Ascending aorta (tissue), 2 donors: ENCODE measurements at places on chromosomes 12 and 14.

GRCh38 chr12:401235-402028 lies at the start of gene CCDC77:
Gene CCDC77 (plus strand): TSS chr12:401644. CDS start chr12:409384, 7,740 bp downstream.
- peak within 1 kb of the TSS; percentile 64 for H3K27ac ChIP-seq
- no peaks in the 10 kb centered on the region for H3K36me3 ChIP-seq
- DNase-seq = peak; percentile 65
- H3K4me3 ChIP-seq = peak within 1 kb of the TSS; percentile 77
- peaks cover 3% of the 10 kb centered on the region for H3K4me1 ChIP-seq

DNA sequence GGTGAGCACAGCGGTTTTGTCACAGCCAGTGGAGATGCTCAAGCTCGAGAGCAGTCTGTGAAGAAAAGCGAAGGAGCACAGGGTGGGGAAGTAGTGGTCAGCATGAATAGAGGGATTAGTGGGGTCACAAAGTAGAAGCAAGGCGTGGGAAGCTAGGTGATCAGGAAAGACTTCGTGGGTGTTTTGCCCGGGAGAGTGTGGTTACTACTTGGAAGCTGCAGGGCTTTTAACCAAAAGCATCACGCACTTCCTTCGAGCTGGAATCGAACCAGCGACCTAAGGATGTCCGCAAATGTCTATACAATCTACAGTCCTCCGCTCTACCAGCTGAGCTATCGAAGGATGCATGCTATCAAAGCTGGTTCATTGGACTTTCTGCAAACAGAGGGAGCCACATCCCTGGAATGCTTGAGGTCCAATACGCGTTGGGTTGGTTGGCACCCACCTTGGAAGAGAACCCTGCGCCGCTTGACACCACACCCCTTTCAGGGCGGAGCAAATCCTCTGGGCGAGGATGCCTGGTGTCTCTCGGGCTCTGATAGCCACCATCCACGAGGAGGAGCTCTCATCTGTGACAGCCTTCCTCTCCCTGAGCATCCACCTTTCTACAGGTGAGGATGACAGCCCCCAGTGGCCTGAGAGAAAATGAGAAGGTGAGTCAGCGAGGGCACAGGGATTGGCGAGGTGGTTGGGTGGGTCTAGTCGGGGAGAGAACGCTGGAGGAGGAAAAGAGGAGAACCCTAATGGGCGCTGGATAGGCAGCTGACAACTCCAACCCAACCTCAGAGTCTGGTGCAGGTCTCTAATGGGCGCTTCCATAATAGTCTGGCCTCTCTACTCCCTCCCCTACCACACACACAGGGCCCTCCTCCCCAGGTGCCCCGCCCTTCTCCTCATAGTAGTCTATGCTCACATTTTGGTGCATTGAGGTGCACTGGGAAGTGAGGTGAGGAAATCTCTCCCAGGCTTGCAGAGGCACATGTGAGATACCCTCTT lies 16.0 kb upstream of the OR6S1 start:
- no peak overlapping the region for H3K4me3 ChIP-seq
- no peak overlapping the region for H3K27ac ChIP-seq
- H3K4me1 ChIP-seq = no peaks in the 10 kb centered on the region
- no peaks in the 10 kb centered on the region for H3K36me3 ChIP-seq

GRCh38 chr12:107107381-107107780 lies 14.0 kb upstream of the CRY1 start:
- no peak overlapping the region for H3K27ac ChIP-seq
- no peaks in the 10 kb centered on the region for H3K27me3 ChIP-seq
- no peaks in the 10 kb centered on the region for H3K36me3 ChIP-seq
- H3K4me3 ChIP-seq = no peak overlapping the region

DNA sequence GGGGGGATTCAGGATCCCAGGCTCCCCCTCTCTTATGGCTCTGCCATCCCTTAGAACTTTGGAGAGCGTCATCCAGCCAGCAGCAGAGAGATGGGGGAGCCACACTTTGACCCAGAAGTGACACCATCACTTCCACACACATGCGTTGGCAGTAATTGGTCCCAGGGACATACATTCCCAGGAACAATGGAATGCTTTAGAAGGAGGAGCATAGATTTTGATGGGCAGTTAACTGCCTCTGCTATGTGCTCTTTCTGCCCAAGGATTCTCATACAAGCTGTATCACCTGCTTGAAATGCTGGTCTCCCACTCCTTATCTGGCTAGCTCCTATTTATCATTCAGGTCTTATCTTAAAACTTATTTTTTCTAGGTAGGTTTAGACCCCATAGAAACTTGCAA lies 109.0 kb upstream of the RPH3A start:
- no peak overlapping the region for H3K4me3 ChIP-seq
- H3K36me3 ChIP-seq = no peaks in the 10 kb centered on the region

DNA sequence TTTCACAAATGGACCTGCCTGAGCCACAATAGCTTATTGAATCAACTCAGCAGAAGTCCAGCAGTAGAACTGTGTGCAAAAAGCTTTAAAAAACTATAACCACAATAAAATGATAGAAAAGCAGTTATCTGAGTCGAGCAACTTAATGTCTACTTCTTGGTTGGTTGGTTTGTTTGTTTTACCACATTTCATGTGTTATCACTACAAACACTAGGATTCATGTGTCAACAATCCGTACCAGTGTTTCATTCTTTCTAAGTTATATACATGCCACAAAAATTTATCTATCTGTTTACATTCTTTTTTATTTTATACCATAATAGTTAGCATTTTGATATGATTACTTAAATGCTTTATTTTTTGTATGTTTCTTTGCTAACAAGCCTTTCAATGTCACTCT lies 339.0 kb downstream of the KCNH5 start:
- H3K4me1 ChIP-seq = no peaks in the 10 kb centered on the region
- no peak for DNase-seq
- H3K27me3 ChIP-seq = no peaks in the 10 kb centered on the region
- no peaks in the 10 kb centered on the region for H3K36me3 ChIP-seq
- H3K4me3 ChIP-seq = no peak overlapping the region

GRCh38 chr12:49482095-49483051 lies 56.5 kb upstream of the KCNH3 start:
- no peak for DNase-seq
- no peaks in the 10 kb centered on the region for H3K4me1 ChIP-seq
- H3K4me3 ChIP-seq = no peak overlapping the region

DNA sequence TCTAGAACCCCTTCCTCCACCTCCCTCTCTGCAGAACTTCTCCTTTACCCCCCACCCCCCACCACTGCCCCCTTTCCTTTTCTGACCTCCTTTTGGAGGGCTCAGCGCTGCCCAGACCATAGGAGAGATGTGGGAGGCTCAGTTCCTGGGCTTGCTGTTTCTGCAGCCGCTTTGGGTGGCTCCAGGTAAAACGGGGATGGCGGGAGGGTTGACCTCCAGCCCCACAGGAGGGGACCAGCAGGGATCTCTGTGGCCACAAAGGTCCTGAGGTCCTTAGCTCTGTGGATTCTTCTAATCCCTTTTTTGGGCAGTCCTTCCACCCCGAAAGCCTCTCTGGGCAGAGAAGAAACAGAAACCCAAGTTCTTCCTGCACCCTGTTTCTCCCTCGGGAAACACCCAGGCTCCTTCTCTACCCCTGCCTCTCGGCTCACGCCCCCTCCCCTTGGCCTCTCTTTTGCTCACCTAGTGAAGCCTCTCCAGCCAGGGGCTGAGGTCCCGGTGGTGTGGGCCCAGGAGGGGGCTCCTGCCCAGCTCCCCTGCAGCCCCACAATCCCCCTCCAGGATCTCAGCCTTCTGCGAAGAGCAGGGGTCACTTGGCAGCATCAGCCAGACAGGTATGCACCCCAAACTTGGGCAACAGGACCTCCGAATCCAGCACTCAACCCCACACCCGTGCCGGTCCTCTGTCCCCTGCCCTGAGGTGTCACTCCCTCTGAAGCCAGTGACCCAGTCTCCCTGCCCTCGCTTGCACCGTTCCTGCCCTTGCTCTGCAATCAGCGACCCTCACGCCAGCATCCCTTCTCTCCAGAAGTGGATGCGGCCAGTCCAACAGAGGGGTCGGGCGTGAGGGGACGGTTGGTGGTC lies 638 bp downstream of the LAG3 start:
- no peaks in the 10 kb centered on the region for H3K27me3 ChIP-seq
- H3K27ac ChIP-seq = no peak overlapping the region
- DNase-seq = no peak
- H3K4me1 ChIP-seq = peaks cover 4% of the 10 kb centered on the region
- peak overlapping the region; percentile 15 for H3K4me3 ChIP-seq
- peaks cover 18% of the 10 kb centered on the region for H3K36me3 ChIP-seq

DNA sequence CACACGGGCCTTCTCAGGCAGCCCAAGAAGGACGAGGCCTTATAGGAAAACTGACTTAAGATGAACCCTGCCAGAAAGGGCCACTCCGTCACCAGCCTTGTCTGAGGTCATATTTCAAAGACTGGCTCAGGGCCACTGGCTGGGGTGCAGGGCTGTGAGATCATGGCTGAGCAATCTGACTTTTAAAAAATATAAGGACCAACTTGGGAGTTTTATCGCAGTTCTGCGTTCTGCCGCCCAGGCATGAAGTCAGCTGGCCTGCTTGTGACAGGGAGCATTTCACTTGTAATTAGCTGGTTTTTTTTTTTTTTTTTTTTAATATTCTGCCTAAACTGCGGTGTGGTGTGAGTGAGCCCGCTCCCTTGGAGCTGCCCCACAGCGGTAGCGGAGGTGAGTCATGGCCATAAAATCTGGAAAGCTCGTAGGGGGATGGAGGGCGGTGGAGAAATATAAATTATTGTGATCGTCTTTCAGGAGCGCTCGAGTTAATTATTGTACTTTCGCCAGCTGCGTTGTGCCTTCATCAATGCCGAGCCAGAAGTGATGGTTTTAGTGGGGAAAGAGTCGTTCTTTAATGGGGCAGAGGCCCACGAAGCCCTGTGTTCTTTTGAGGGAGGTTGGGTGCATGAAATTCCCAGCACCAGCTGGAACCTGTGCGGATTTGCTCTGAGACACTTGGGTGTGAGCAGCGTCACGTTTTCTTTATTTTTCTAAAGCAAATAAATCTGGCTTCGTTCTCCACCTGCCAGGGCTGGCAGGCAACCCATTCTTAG lies 231.9 kb downstream of the C12orf75 start:
- peaks cover 10% of the 10 kb centered on the region for H3K4me1 ChIP-seq
- DNase-seq = peak; percentile 82
- peak overlapping the region; percentile 75 for H3K27ac ChIP-seq
- H3K27me3 ChIP-seq = no peaks in the 10 kb centered on the region
- peak overlapping the region; percentile 38 for H3K4me3 ChIP-seq

GRCh38 chr12:4148418-4149056 lies 125.0 kb upstream of the CCND2 start:
- no peak overlapping the region for H3K4me3 ChIP-seq
- DNase-seq = peak; percentile 67
- H3K36me3 ChIP-seq = no peaks in the 10 kb centered on the region
- H3K27me3 ChIP-seq = no peaks in the 10 kb centered on the region
- H3K4me1 ChIP-seq = no peaks in the 10 kb centered on the region
- no peak overlapping the region for H3K27ac ChIP-seq

GRCh38 chr12:68352067-68352466 lies 19.9 kb upstream of the MDM1 start:
- no peak overlapping the region for H3K27ac ChIP-seq
- no peaks in the 10 kb centered on the region for H3K27me3 ChIP-seq
- no peak overlapping the region for H3K4me3 ChIP-seq
- H3K4me1 ChIP-seq = no peaks in the 10 kb centered on the region

GRCh38 chr12:10654003-10654402 lies 19.8 kb downstream of the STYK1 start:
- H3K27me3 ChIP-seq = no peaks in the 10 kb centered on the region
- H3K4me3 ChIP-seq = no peak overlapping the region
- no peaks in the 10 kb centered on the region for H3K4me1 ChIP-seq
- no peaks in the 10 kb centered on the region for H3K36me3 ChIP-seq
- no peak overlapping the region for H3K27ac ChIP-seq
- DNase-seq = no peak

DNA sequence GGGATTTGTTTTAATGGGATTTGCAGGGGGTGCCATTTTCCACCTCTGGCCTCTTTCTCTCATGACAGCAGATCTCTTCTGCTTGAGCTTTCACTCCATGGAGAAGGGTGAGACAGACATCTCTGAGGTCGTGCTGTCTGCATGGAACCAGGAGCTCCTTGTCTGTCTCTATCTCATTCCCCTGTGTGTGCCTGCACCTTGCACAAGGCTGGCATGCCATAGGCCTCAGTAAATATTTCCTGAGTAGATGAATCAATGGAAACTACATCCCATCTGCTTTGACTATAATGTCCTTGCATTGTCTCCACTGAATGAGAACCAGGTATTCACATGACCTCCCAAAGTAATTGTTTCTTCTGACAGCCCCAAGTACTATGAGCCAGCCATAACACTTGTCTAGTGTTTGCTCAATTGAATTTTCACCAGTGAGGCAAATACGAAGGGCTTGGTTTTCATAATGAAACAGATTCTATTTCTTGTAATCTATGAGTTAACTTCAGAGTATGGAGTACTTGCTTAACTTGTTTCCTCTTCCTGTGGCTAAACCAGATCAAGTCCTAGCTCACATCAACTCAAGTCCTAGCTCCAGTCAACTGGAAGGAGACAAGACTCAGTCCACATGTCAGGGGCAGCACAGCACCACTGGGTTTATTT lies 32.3 kb downstream of the KCNK13 start:
- no peaks in the 10 kb centered on the region for H3K36me3 ChIP-seq
- H3K27ac ChIP-seq = no peak overlapping the region
- no peak overlapping the region for H3K4me3 ChIP-seq
- no peaks in the 10 kb centered on the region for H3K4me1 ChIP-seq
- H3K27me3 ChIP-seq = no peaks in the 10 kb centered on the region

GRCh38 chr12:124398578-124399227 lies 103.8 kb downstream of the RFLNA start:
- DNase-seq = peak; percentile 91
- H3K27ac ChIP-seq = peak overlapping the region; percentile 47
- no peak overlapping the region for H3K4me3 ChIP-seq

DNA sequence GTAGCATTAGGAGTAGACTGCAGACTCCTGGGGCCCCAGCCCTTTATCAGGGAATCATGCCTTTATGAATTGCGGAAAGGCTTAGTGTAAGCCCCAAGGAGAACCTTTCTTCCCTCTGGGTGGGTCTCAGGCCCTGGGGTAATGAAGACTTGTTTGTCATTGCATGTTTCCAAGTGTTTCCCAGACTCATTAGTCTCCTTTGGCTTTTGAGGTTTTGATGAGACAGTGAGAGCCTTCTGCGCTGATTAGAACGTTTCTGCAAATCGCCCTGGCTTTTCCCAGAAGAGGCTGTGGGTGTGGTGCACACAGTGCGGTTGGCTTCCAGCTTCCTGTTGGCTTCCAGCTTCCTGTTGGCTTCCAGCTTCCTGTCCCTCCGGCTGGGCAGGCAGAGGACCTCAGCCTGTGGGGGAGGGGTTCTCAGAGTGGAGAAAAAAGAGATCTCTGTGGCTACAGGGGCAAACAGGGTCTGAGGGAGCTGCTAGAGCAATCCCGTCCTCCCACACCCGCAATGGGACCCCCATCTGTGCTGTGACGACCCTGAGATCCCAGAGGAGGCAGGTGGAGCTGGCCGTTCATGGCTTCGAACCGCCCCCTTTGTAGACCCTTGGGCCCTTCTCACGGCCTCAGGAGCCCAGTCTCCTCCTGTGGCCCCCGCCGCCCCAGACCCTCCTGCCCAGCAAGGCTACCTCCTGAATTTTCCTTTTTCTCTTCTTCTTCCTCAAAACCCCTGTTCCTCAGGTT lies 42.1 kb downstream of the GPR68 start:
- peak overlapping the region; percentile 27 for H3K27ac ChIP-seq
- no peaks in the 10 kb centered on the region for H3K27me3 ChIP-seq
- no peaks in the 10 kb centered on the region for H3K4me1 ChIP-seq

- DNase-seq = peak; percentile 37
- no peak overlapping the region for H3K27ac ChIP-seq
- H3K36me3 ChIP-seq = no peaks in the 10 kb centered on the region
- no peaks in the 10 kb centered on the region for H3K27me3 ChIP-seq
- no peaks in the 10 kb centered on the region for H3K4me1 ChIP-seq
- no peak overlapping the region for H3K4me3 ChIP-seq
These were observed 14.1 kb upstream of the FAIM2 start for GRCh38 chr12:49917788-49918173.

GRCh38 chr14:23182372-23183157 lies 895 bp downstream of the SLC7A8 start:
- peak; percentile 77 for DNase-seq
- H3K4me3 ChIP-seq = peak overlapping the region; percentile 59
- H3K36me3 ChIP-seq = no peaks in the 10 kb centered on the region
- H3K4me1 ChIP-seq = peaks cover 2% of the 10 kb centered on the region
